Astrocyte of the cerebellum (primary cell): ENCODE measurements at places on chromosomes 7 and 10.
A peak's percentile ranks its signal among the peaks of the same experiment; 100 is the strongest.

DNA sequence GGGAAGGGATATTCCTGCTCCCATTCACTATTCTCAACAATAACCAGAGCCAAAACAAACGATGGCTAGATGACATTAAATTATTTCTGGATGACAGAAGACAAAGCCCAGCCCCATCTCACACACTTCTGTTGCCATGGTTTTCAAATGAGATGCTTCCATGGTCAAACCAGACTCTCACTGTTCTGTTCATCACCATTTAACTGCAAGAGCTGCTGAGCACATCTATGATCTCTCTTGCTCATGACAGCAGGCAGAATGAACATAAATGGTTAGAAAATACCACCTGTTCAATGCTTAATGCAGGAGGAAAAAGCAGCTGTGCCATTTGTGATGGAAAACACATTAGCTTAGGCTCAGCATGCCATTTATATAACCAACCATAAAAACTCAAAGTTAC lies 758.6 kb upstream of the ZWINT start:
- no peak for DNase-seq

DNA sequence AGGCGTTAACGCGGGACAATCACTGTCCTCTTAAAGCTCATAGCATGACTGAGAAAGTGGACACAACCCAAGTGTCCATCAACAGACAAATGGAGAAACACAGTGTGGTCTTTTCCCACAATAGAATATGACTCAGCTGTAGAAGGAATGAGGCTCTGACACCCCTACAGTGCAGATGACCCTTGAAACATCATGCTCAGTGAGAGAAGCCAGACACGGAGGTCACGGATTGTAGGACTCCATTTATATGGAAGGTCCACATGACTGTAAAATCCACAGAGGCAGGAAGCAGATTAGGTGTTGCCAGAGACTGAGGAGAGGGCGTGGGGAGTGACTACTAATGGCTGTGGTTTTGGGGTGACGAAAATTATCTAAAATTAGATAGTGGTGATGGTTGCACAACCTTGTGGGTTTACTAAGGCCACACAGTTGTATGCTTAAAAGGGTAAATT lies 6.1 kb upstream of the NCAPG2 start:
- DNase-seq, result peak; percentile 56

GRCh38 chr10:88071879-88072278 lies 208.5 kb downstream of the PTEN start:
- DNase-seq, result no peak

GRCh38 chr7:34451923-34452322 lies 206.1 kb upstream of the NPSR1 start:
- DNase-seq, result peak; percentile 9

- no peak for DNase-seq
These were observed 32.0 kb downstream of the SND1 start for GRCh38 chr7:127683776-127684681.

DNA sequence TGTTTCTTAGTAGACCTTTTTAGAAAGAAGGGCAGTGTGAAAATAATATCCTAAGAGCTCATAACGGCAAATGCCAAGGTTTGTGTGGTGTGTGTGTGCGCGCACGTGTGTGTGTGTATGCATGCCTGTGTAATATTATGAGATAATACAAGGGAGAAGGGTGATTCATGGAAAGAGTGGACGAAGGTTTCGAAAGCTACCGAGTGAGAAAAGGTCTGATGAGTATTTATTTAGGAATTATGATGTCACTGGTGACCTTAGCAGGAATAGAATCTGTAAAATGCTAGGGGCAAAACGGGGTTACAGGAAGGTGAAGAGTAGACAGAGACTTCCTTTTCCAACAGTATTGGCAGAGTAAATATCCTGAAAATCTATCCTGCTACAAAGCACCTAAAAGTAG lies 107.3 kb downstream of the AHR start:
- peak; percentile 32 for DNase-seq
